ENCODE measurements at places on chromosomes 6 and 20.
A peak's percentile ranks its signal among the peaks of the same experiment; 100 is the strongest.

DNA sequence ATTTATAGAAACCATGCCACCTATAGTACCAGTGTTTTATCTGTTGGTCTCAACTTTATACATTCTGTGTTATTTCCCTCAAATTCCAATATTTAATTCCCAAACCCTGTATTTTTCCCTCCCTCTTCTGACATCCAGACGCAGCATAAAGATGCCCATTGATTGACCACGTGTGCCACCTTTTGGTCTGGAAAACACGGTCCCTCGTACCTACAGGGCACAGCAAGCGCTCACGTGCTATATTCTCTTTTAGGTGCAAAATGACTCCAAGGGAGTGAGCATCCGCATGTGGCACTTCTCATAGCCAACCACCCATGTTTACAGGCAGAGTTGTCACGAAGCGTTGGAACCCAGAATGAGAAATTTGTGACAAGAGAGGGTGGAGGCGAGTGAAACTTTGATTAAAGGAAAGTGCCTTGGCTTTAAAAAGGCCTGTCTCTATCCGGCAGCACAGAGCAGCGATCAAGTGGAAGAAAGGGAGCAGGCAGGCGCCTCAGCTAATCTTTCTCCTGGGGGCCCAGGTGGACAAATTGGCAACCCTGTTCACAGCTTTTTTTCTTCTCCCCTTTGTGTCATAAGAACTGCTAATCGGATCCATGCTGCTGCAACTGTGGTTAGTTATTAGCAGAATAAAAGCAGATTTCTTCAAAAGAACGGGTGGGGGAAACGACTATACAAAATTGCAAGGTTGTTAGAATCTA lies 225.9 kb downstream of the TMEM242 start:
- DNase-seq = no peak

DNA sequence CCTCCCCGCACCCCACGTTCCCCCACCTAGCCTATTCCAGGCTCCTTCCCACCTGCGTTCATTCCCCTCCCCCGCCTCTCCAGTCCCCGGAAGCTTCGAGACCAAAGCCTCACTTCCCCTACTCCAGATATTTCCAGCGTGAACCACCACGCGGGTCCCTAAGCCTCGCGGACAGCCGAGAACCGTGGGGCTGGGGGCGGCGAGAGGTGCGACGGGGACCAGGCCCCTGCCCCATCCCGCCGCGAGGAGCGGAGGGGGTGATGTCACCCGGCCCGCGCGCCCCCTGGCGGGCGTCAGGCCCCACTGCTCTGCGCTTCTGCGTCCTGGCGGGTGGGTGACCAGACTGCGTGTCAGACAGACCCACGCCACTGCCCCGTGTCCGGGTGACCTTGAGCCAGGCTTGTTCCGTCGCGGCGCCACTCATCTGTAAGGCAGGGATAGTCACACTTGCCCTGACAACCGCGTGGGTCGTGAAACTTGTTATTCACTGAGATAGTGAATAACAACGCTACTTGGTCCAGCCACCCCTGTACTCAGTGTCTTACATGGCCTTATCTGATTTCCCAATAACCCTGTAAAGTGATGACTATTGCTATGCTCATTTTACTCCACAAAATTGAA lies 9.0 kb upstream of the HSP90AB1 start:
- peak; percentile 90 for DNase-seq

DNA sequence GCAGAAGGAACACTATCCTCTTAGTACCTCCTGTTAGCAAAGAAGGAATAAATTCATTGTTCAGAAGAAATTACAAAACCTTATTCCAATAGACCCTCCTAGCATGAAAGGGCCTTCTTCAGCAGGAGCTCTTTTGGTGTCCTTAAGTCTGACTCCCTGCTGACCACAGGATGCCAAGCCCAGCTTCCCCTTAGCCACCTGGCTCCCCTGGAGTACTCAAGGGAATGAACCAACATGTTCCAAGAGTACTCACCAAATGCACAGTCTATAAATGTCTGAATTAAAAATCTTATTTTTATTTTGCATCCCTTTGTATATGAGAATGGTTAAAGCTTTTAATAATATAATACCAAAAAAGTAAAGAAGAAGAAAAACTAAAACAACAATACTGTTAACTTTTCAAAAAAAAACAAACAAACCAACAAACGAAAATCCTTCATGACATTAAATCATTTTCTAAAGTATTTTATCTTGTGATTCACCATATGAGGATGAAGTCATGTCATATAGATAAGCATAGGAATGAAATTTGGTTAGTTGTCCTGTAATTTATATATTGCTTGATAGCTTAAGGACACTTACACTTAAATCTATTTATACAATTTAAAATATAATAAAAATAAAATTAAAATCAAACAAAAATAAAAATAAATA lies 1355.1 kb downstream of the HACE1 start:
- DNase-seq = no peak

GRCh38 chr6:37429352-37429750 lies 3.7 kb upstream of the CMTR1 start:
- DNase-seq = no peak

DNA sequence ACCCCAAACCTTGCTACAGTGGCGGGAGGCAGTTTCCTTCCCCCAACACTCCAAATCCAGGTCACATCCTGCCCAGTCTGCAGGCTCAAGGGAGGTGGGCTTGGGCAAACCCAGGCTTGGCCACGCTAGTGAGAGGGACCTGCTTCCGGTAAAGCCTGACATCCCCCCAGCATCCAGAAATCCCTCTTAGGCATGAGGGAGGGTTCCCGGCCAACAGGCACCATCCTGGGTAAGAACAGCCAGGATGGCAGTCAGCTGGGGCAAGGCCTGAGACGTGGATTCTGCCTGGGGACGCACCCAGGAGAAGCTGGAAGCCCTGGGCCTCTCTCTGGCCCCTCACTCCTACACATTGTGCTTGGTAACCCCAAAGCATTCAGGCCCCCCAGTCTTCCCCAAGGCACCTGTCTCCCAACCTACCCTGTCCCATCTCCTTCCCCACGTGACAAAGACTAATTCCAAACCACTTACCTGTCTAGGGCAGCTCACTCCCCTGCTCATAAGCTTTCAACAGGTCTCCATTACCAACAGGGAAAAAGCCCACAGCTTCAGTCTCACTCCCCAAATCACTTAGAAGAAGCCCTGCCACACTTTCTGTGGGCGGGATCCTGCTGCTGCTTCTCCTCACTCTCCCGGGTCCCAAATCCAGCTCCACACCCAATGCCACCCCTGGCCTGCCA lies 2.1 kb downstream of the C20orf144 start:
- DNase-seq = no peak

DNA sequence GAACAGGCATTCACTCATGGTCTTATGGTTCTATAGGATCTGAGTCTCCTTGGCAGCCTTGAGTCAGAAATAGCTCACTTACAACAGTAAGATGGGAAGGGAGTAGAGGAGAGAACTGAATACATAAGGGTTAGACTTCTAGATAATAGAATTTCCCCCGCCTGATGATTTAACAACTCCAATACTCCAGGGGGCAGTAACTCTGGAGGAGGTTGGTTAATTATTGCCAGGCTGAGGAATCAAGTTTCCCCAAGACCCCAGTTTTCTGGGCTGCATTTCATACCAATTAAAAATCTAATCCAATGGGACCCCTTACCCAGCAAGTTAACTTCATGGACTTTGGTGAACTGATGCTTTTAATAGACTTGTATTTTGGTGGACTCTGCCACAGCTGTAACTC lies 94.2 kb upstream of the MOCS1 start:
- DNase-seq = no peak

DNA sequence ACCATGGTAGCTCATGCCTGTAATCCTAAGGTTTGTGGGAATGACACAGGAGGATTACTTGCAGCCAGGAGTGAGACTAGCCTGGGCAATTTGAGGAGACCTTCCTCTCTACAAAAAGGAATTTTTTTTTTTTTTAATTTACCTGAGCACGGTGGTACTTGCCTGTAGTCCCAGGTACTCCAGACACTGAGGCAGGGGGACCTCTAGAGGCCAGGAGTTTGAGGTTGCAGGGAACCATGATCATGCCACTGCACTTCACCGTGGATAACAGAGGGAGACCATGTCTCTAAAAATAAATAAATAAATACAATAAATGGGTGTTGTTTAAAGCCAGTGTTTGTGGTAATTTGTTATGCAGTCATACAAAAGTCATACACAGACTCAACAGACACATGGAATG lies 2.4 kb upstream of the HLA-F start:
- no peak for DNase-seq

GRCh38 chr20:51244466-51244865 lies 221.6 kb upstream of the KCNG1 start:
- DNase-seq = no peak

GRCh38 chr20:16621435-16622141 lies 48.3 kb upstream of the KIF16B start:
- no peak for DNase-seq

DNA sequence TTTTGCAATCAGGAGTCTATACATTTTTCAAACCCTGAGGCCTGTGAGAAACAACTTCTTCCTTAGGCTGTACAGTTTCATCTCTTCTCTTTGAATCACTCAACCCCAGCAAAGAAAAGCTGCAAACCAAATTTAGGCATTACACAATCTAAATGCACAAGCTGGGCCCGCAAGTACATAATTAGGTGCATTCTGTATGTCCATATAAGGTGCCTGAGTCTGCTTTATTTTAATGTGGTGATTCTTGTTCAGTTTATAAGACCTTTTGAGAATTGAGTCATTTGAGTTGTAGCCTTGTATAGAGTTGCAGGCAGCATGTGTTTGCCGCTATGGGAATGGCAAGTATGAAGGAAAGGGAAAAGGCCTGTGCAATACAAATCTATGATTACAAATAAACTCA lies 709.6 kb upstream of the MARCKS start:
- DNase-seq = no peak

Measured in right forelimb (tissue), 1 donor.